ENCODE measurements at places on chromosomes 1 and 21.
A peak's percentile ranks its signal among the peaks of the same experiment; 100 is the strongest.

- DNase-seq, result no peak
These were observed 12.8 kb upstream of the ALX3 start for GRCh38 chr1:110083061-110083865.

DNA sequence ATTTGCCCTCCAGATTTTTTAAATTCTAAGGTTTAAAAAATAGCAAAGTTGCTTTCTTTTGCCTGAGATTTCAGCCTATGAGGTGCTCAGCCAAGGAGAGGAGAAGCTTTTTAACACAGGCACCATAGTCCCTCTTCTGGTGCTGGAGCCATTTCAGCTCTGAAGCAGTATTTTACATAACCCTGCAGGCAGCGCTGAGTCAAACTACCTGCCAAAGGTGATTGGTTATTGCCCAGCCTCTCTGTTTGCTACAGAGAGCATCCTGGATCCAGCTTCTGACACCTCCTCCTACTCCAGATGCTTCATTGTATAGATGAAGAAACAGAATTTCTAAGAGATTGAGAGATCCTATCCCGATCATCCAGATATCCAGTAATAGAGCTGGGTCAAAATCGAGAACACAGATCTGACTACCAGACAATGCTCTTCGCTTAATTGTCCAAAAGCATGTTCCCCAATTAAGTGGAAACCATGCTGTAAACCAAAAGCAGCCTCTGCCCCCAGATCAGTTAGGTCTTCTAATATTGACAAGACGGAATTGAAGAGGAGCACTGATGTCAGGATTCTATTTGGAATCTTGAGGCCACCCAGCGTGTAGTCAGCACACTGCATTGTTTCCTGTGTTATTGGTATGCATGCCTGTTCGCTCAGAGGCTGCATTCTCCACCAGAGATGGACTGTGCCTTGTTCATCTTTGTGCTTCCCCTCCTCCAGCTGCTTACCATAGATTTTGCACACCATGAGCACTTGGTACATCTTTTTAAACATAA, 22.1 kb downstream of the RGS8 start:
- peak; percentile 35 for DNase-seq

DNA sequence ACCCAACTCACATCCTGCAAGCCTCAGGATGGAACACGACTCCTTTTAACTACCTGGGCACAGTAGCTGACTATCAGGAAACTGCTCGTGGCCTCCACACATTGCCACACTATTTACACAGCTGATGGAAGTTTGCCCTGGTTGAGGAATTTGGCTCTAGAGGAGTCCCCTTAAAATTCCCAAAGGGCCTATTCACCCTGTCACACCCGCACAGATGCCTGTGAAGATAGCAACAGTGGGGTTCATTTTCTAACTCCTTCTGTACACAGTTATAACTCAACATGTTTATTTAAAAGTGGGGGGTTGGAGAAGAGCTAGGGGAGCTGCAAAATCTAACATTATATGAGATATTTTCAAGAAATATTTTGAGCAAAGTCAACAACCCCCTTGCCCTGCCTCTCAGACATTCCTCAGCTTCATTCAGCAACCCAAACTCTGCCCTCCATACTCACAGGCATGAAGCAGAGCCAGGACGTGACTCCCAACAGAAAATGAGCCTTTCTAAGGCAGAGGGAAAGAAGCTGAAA, 35.8 kb upstream of the CCN1 start:
- no peak for DNase-seq

- no peak for DNase-seq
These were observed 16.2 kb downstream of the TTC39A start for GRCh38 chr1:51313961-51314777.

DNA sequence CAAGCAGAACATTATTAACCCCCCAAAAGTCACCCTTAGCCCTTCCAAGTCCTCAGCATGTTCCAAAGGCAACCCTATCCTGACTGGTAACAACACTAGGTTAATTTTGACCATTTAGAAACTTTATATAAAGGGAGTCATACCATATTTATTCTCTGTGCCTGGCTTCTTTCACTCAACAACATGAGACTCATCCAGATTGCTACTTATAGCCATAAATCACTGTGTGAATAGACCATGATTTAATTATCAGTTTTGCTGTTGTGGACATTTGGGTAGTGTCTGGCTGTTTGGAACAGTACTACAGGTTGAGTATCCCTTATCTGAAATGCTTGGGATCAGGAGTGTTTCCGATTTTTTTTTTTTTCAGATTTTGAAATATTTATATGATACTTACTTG, 252.1 kb downstream of the DISC1 start:
- DNase-seq, result no peak

DNA sequence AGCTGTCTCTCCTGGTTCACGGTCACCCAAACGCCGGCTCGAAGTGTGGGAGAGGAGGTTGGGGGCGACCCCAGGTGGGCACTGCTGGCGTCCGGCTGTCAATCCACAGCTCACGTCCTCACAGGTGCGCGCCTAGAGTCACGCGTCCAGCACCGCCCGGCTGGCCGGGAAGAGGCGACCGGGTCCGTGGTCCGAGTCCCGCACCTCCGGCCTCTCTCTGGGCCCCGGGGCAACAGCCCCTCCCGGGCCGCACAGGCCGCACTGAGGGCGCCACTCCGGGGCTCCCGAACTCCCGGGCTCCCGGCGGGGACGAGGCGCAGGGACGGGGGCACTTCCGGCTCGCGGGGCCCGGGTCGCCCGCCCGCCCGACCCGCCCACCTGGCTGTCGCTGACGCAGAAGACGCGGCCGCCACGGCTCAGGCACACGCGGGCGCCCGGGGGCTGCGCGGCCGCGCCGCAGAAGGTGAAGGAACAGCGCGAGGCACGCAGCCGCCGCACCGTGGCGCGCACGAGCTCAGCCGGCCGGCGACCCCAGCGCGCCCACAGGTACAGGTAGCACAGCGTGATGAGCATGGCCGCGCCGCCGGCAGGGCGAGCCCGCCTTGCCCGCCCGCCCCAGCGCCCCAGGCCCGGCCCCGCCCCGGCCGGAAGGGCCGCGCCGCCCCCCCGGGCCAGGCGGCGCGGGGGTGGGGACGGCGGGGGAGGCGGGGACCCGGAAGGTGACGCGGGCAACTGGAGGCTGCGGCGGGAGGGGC, at the start of gene HLCS:
TSS of gene HLCS (minus strand) at position 604 of the 755 bp plus-strand sequence. CDS start at position 573, 31 bp downstream.
- peak; percentile 62 for DNase-seq

DNA sequence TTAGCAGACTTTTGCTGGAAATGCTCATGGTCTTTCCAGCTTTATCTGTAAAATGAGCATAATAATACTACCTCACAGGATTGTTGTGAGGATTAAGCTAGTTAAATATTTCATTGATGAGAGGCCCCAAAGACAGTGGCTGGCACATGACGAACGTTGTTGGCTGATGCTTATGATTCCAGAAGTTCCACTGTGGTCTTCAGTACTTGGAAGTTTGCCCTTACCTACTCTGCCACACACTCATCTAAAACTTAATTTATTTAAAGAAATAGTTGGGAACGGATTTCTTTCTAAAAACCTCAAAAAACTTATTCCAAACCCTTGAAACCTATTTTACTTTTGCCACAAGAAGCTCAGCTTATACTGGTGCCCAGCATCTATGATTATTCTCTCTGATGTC, 170.7 kb downstream of the DHRS3 start:
- no peak for DNase-seq

DNA sequence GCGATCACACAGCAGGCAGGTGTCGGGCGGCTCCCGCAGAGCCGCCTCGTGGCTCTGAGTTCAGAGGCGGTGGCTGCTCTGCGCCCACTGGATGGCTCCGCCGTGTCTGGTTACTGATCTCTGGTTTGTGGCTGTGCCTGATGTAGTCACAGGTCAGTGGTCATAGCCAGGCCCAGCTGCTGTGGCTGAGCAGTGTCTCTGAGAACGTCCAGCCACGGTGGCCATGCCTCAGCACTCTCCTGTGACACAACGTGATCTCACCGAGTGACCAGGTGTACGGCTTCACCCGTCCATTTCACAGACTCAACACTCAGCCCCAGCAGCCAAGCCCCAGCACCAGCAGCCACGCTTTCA, 61.2 kb downstream of the KCNN3 start:
- DNase-seq, result no peak

- no peak for DNase-seq
These were observed 83.8 kb downstream of the SETD4 start for GRCh38 chr21:35976481-35976880.

- no peak for DNase-seq
These were observed 26.8 kb downstream of the UMODL1 start for GRCh38 chr21:42097860-42098454.

DNA sequence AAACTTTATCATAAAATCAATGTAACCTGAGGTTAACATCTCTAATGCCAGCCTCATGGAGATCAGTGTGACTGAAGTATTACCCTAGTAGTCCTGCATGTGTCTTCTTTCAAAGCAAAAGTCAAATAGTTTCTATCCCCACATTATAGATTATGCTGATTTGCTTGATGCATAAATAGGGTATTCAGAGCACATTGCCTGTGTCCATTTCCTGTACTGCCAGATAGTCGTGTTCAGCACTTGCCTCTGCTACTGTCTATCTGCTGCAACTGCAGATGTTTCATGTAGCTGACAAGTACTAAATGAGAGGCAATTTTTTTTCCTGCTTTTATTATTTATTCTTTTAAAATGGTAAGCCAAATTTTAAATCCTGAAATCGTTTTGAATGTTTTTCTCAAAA, 348.7 kb downstream of the CHRM3 start:
- DNase-seq, result no peak

- no peak for DNase-seq
These were observed 11.8 kb downstream of the TNR start for GRCh38 chr1:175731581-175731980.

DNA sequence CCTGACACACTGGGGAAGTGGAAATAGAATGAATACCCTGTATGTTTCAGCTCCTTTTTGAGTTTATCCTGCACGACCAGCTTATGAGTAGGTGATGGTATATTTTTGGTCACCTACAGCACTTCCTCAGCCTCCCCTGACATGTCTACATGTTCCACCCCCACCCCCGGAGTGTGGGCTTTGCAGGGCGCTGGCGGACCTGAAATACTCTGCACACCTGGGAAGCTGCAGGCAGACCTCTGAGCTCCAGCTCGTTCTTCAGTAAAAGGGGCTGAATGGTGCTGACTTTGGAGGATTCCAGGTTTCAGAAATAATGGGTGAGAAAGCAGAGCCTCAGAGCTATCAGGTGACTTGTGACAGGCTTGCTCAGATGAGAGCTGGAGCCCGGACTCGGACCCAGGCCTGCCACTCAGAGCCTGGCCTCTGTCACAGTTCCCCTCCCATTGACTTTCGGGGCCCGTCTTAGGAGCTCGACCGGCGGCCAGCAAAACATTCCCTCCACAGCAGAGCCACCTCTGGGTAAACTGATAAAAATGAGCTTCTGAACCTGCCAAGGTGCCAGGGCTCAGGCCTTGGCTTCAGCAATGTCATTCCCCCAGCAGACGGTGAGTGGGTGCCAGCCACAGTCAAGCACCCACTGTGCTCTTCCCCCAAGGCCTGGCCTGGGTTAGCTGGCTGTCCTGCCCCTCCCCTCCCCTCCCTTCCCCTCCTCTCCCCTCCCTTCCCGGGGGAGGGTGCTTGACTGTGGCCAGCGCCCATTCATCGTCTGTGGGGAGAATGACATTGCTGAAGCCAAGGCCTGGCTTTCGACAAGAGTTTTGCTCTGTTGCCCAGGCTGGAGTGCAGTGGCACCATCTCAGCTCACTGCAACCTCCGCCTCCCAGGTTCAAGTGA, 30.1 kb downstream of the DOP1B start:
- DNase-seq, result no peak

DNA sequence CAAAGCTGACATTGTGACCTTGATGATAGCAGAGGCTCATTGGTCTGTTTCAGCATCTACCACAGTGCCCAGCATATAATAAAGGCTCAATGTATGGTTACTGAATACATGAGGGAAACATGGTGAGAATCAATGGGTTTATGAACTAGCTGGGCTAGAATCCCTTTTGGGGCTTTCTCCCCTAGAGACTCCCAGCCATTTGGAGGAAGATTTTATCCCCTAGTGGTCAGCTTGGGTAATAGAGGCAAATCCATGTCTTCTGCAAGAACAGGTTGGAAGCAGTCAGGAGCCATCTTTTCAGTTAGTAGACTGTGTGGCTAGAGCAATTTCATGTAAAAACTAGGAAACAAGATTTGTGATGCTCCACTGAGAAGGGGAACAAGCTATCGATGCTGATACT, 15.8 kb upstream of the REG4 start:
- no peak for DNase-seq

- no peak for DNase-seq
These were observed 36.1 kb downstream of the PEX14 start for GRCh38 chr1:10510520-10511493.

DNA sequence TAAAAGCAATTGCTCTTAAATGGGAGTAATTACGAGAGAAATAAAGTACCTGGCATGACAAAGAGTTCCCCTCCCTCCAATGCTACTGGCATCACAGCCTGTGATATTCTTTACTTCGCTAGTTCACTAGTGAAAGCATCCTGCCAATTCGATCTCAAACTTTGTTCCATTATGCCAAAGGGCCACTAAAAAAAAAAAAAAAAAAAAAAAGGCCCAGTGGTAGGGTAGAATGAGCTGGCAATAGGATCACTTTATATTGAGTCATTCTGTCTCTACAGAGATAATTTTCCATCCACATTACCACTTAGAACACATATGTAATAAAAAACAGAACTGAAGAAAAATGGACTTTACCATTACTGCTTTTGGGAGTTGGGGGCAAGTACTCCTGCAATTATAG, 11.2 kb downstream of the PUM1 start:
- DNase-seq, result no peak

DNA sequence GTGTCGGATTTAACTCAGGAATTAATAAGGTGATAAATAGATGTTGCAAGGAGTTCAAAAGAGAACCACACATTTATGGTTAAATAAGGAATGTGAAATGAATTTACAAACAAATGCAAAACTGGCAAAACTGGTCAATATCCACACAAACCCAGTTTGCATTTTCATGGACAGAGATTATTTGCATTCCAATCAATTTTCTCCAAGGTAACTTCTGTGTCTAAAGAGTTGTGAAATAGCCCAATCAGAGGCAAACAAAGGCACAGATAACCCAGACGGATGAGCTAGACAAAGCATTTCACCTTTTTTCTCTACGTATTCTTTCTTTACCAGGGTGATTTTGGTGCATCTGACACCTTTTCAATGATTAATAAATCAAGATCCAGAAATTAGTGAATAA, 63.9 kb downstream of the MAP3K7CL start:
- no peak for DNase-seq

- DNase-seq, result no peak
These were observed 6.1 kb downstream of the SPOCD1 start for GRCh38 chr1:31809698-31810097.

All from globus pallidus (tissue), 1 donor.